ENCODE measurements at places on chromosomes 3 and 15.

GRCh38 chr3:38115645-38116427 lies 21.1 kb downstream of the ACAA1 start:
- no peak for DNase-seq

DNA sequence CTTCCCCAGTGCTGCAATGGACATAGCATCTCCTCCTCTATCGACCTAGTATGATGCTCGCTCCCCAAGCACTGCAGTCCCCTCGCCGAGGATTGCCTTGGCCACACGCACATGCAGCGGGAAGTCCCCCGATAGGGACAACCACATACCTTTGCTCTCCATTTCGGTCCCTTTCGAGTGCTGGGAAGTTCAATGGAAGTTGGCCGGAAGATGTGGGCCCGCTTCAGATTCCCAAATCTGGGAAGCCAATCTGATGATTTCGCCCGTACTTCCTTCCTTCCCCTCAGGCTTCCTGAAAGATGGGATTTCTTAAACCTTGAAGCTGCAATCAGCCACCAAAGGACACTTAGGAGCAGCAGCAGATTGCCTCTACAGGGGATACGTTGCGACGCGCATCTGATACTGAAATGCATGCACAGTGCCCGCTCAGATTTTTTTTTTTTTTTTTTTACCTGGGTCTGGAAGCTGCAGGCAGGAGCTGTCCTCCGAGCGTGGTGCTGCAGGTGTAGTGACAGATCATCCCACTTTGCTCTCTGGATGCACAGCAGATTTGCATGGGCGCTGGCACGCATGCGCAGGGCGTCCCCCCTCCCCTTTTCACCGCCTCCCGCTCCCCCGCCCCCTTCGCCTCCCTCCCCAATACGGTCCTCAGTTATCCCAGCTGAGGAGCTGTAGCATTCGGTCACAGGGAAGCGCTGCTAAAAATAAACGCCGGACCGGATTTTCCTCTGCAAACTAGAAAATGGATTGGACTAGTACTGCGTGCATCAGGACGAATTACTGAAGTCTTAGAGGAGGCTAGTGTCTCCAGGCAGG lies at the start of gene FGF12:
Gene FGF12 (minus strand): TSS at position 510 of the 816 bp plus-strand sequence.
- DNase-seq = no peak

DNA sequence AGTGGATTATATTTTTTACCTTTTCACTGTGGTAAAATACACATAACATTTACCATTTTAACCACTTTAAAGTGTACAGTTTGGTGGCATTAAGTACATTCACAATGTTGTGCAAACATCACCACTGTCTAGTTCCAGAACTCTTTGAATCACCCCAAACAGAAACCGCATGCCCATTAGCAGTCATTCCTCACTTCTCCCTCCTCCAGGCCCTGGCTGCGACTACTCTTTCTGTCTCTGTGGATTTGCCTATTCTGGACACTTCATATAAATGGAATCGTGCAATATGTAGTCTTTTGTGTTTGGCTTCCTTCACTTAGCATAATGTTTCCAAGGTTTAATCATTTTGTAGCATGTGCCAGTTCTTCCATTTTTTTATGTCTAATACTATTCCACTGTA lies 409.8 kb downstream of the NTRK3 start:
- DNase-seq = no peak

- DNase-seq = no peak
Measured at GRCh38 chr15:41562244-41562643, 3.2 kb downstream of the TYRO3 start.

DNA sequence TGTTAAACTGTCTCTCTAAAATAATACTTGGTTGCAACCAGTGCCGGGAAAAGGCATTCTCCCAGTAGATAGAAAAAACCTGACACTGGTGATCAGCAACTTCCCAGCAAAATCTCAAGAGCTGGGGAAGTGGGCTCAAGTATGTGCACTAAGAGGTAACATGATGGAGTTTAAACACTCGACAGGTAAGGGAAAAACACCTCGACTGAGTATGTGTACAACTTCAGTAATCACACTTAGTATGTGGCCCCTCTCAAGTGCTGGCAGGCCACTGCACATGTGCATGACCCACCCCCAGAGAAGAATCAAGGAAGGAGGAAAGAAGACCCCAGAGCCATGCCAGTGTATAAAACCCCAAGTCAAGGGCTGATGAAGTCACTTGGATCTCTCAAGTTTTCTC lies 27.4 kb downstream of the SPESP1 start:
- no peak for DNase-seq

DNA sequence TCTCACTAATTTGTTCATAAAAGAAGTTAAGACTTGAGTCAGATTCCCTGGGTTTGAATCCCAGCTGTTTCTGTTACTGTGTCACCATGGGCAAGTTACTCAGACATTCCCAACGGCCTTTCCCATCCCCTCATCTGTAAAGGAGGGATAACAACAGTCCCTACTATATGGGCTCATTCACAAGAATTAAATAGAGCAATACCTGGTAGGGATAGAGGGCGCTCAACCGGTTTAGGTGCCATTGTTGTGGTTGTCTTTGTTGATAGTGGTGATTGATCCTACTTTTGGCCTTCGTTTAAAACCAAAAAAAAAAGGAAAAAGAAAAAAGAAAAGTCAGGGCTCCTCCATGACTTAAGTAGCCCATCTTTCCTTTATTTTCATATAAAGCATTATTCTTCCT lies 563.1 kb downstream of the GRM7 start:
- DNase-seq = no peak

DNA sequence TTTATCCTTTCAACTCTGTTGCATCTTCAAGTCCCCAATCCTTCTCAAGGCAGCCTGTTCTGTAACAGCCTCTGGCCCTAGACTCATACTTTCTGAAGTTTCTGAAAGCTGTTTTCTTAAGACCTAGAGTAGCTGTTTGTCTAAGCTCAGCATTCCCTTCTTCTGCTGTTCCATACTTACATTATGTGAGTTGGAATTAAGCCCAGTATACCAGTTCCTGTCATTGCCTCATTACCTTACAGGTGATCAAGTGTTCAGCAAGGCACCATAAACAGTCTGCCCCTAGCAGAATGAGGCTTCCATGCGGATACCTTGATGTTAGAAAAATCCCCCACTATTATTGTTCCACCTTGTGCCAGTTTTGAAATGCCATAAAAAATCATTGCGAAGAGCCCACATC lies 180.6 kb downstream of the PLCL2 start:
- no peak for DNase-seq

- no peak for DNase-seq
Measured at GRCh38 chr15:65377105-65377975, 462 bp downstream of the IGDCC3 start.

DNA sequence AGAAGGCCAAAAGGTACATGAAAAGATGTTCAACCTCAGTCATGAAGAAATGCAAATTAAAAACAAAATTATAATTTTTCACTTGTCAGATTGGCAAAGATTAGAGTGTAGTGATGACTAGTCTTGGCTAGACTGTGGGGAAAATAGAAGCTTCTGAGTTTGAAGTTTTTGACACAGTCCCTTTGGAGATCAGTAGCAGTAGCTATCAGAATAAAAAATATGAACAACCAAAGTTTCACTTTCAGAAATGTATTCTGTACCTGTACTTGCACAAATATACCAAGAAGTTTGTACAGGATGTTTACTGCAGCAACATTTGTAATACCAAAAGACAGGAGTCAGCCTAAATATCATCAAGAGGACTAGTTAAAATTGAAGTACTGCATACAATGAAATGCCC lies 14.1 kb downstream of the ATP2C1 start:
- no peak for DNase-seq

- DNase-seq = no peak
Measured at GRCh38 chr15:79372428-79372827, 59.7 kb upstream of the MINAR1 start.

DNA sequence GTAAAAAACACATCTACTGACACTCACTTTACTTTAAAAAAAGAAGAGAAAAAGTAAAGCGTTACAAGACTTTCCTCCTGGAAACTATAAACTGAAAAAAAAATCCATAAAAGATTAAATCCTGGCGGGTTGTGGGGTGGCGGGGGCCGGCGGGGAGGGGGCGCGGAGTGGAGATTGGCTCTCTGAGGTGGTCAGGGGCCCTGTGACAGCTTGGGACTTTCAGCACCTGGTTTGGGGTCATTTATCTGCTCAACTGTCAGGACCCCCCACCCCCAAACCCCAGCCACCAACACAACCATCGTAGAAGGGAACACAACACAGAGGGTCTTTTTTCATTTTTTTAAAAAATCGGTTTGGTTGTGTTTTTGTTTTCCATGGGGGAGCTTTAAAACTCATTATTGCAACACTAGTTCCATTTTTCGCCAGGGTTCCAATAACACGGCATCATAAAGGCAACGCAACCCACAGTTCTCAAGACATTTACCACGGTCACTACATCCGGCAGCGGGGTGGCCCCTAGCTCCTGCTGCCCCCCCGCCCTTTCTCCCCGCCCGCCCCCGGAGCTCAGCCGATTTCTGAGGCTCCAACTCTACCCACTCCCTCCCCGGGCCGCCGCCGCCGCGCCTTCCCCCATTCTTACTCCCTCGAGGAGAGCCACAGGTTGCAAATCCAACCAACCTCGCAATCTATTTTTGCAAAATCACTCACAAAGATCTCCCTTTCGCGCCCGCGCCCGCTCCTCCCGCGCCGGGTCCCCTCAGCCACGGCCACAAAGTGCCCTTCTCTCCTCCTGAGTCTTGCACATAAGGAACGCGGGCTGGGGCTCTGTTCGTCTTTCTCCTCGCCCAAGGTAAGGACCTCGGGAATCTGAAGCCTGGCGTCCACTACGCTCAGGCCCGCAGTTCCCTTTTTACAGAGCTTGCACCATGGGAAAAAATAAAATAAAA lies 1.8 kb downstream of the BCL6 start:
- DNase-seq = peak; percentile 66
